ENCODE measurements at places on chromosomes 16 and 17.

- peak; percentile 23 for DNase-seq
Measured at GRCh38 chr17:41583137-41584127, 3.3 kb downstream of the KRT14 start.

GRCh38 chr16:17229131-17229530 is 241.6 kb downstream of the XYLT1 start:
- DNase-seq = no peak

DNA sequence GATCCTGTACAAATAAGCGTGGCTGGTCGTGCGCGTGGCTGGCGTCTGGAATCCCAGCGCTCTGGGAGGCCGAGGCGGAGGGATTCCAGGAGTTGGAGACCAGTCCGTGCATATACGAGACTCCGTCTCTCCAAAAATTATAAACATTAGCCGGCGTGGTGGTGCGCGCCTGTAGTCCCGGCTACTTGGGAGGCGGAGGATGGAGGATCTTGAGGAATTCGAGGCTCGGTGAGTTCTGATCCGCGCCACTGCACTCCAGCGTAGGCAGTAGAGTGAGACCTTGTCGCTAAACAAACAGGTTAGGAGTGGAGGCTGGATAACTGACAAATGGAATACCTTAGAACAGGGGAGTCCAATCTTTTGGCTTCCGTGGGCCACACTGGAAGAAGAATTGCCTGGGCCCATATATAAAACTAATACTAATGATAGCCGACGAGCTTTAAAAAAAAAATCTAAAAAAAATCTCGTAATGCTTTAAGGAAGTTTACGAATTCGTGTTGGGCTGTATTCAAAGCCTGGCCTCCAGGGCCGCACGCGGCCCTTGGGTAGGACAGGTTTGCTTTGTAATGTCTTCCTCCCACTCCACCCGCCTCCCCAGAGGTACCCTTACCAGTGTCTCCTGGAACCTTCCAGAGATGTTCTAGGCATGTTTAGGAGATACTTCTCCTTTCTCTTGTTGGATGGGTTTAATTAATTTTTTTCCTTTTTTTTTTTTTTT is 909 bp upstream of the RSL1D1 start:
- DNase-seq = peak; percentile 36

- no peak for DNase-seq
Measured at GRCh38 chr17:29245401-29245800, 1.3 kb upstream of the CRYBA1 start.

DNA sequence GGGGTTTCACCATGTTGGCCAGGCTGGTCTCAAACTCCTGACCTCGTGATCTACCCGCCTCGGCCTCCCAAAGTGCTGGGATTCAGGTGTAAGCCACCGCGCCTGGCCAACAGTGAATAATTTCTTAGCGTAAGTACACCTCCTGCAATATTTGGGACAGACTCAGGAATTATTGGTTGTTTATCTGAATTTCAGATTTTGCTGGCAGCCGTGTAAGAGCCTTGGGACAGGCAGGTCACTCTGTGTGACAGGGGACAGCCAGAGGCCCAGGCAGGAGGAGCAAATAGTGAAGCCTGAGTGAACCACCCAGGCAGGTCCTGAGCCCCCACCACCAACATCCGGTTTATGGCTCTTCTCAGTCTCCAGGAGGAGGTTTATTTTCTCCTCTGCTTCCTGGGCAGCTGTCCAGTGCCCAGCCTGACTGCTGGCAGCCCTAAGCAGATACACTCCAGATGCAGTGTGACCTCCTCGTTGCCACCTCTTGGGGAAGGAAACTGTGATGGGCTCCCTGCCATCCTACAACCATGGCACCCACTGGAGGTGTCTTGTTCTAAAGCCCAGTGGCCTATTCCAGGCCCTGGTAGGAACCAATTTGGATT is 26.2 kb upstream of the ADORA2B start:
- DNase-seq = no peak

- peak; percentile 60 for DNase-seq
Measured at GRCh38 chr17:57009737-57010445, 32.0 kb downstream of the SCPEP1 start.

GRCh38 chr17:69654981-69655855 is 240.7 kb downstream of the MAP2K6 start:
- no peak for DNase-seq

- no peak for DNase-seq
Measured at GRCh38 chr17:35775039-35775438, 14.4 kb downstream of the C17orf50 start.

- DNase-seq = no peak
Measured at GRCh38 chr17:58005728-58006559, 1.1 kb downstream of the SRSF1 start.

DNA sequence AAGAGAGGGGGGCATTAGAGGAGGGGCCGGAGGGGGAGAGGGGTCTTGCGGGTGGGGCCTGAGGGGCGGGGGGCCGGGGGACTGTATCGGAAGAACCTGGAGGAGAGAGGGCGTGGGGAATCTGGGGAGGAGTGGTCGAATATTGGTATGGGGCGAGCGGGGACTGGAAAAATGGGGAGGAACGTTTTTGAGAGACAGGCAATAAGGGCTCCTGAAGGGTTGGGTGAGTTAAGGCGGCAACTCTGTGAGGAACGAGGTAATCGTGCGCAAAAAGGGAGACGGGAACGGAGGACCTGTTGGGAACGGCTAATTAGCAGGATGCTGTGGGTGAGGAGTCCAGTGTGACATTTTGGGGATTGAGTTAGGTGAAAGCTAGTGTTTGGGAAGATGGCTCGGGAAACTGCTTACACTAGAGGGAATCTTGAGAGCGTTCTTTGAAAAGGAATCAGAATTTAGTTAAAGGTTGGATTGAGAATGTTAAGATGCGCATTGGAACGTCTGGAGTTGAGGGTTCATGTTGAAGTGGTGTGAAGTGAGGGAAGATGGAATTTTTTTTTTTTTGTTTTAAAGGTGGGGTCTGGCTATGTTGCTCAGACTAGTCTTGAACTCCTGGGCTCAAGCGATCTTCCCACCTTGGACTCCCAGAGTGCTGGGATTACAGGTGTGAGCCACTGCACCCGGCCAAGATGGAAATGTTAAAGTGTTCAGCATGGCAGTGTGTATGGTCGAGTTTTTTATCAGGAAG is 662 bp downstream of the WIPF2 start:
- peak; percentile 41 for DNase-seq

DNA sequence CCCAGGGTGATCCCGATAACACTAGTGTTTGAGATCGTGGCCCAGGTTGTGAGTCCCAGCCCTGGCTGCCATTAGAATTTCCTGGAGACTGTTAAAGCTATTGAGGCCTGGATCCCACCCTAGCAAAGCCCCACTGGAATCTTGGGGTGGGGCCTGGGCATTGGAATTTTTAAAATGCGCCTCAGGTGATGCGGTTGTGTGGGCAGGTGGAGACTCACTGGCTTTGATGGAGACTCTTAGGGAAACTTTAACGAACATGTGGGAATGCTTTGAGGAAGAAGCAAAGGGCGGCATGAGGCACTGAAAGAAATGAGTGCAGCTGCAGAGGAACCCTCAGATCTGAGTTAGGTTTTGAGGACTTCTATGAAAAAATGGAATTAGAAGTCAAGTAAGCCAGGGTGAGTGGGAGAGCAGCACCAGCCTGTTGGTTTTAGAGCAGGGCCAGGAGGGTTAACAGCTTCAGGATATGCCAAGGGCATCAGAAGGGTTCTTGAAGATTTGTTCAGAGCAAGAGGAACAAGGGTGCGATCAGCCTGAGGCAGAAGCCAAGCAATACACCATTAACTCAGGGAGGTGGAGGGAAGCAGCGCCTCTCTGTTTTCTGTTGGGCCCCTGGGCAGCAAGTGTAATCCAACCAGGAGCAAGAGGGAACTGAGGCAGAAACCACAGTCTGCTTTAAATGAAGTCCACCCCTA is 42.5 kb downstream of the KSR1 start:
- no peak for DNase-seq

GRCh38 chr16:10579965-10580882 is at the start of gene EMP2:
TSS of gene EMP2 (minus strand) at chr16:10580598. CDS start at chr16:10547617, 32,981 bp downstream.
- peak; percentile 69 for DNase-seq

- no peak for DNase-seq
Measured at GRCh38 chr16:63714876-63715275, 1407.0 kb downstream of the CDH11 start.

DNA sequence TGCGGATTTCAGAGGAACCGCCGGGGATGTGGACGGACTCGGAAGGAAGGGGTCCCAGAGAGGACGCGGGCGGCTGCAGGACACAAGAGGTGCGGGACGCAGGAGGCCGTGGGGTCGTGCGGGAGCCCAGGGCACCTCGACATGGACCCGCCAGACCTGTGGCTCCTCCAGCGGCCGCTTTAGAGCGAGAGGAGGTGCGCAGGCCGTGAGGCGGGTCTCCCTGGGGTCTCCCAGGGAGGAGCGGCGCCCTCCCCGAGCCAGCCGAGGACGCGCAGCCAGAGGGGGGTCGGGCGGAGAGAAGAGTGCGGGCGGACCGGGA is 6.8 kb upstream of the FLYWCH1 start:
- no peak for DNase-seq

DNA sequence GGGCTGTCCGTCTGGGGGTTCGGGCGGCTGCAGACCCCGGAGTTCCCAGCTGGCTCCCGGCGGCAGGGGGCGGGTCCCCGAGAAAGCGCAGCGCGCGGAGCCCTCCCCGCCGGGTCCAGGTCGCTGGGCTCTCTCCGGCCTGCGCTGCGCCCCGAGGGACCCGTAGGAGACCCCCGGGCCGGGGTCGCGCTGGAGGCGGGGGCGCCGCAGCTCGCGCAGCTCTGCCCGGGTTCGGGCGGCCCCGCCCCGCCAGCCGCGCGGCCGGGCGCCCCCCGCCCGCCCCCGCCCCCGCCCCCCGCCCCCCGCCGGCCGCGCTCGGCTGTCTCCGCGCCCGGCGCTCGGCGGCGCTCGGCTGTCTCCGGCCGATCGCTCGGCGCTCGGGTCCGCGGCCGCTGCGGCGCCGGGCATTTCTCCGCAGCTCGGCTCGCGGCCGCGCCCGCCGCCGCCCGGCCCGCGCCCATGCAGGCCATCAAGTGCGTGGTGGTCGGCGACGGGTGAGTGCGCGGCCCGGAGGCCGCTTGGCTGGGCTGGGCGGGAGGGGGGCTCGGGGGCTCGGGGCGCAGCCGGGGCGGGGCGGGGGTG is at the start of gene RAC3:
Gene RAC3 (plus strand): TSS at position 376 of the 582 bp plus-strand sequence. CDS start 84 bp downstream, at position 460.
- no peak for DNase-seq

GRCh38 chr17:63356337-63356757 is 89.8 kb downstream of the CYB561 start:
- DNase-seq = peak; percentile 51

DNA sequence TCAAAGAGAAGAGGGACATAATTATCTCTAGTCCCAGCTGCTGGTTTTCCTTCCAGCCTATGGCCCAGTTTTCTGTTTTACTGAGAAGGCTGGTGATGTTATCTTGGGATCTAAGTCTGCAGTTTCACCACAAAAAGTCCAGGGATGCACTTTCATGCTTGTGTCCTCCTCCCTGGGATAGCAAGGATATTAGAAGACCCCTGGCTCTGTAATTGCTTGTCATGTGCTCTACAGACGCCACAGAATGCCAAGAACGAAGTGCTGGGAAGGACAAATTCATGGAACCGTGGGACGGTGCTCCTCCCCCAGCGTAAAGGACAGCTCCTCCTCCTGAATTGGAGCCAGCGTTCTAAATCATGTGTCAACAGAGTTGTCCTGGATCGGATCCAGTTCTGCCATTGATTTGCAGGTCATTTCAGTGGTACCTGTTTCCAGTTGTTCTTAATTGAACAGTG is 8.6 kb downstream of the MAPT start:
- peak; percentile 6 for DNase-seq

- DNase-seq = no peak
Measured at GRCh38 chr17:70820276-70820675, 650.9 kb downstream of the KCNJ2 start.

- no peak for DNase-seq
Measured at GRCh38 chr17:80414508-80414802, 512 bp upstream of the ENDOV start.

DNA sequence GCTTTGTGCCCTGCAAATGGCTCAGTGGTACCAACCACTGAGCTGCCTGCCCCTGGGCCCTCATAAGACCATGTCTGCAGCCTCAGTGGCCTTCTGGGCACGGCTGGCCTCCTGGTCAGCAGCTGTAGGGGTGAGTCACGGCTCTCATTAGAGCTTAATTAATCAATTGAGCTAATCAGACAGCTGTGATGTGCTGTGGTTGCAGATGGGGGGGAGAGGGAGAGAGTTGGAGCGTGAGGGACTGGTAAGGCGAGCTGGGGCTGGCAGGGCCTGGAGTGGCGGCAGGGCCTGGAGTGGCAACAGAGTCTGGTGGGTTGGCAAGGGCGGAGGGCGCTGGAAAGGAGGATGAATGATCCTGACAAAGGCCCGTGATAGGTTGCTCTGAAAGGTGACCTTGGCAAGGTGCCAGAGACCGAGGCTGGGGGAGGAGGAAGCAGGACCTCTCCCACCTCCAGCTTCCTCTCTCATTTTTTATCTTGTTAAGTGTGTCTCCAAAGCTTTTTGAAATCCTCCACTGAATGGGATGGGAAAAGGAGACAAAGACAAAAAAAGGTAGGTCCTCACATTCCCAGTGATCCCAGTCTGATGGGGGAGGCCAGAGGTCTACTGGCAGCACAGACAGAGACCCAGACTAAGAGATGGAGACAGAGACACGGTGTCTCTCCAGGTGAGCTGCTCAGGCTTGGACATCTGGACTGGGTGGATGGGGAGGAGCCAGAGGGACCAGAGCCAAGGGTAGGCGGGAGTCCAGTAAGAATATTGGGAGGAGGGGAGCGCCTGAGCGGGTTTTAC is 41.6 kb downstream of the DCAKD start:
- DNase-seq = no peak

DNA sequence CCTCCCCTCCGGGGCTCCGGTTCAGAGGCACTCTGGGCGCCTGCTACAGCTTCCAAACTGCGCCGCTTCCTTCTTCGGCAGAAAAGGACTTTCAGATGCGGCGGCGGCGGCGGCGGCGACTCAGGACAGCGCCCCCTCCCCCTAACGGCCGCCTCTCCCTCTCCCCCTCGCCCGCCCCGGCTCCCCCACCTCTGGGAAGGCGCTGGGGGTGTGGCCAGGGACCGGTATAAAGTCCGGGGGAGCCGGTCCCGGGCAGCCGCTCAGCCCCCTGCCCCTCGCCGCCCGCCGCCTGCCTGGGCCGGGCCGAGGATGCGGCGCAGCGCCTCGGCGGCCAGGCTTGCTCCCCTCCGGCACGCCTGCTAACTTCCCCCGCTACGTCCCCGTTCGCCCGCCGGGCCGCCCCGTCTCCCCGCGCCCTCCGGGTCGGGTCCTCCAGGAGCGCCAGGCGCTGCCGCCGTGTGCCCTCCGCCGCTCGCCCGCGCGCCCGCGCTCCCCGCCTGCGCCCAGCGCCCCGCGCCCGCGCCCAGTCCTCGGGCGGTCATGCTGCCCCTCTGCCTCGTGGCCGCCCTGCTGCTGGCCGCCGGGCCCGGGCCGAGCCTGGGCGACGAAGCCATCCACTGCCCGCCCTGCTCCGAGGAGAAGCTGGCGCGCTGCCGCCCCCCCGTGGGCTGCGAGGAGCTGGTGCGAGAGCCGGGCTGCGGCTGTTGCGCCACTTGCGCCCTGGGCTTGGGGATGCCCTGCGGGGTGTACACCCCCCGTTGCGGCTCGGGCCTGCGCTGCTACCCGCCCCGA is at the start of gene IGFBP4:
Gene IGFBP4 (plus strand): TSS at position 255 of the 792 bp plus-strand sequence. CDS start 286 bp downstream, at position 541.
- peak; percentile 76 for DNase-seq

DNA sequence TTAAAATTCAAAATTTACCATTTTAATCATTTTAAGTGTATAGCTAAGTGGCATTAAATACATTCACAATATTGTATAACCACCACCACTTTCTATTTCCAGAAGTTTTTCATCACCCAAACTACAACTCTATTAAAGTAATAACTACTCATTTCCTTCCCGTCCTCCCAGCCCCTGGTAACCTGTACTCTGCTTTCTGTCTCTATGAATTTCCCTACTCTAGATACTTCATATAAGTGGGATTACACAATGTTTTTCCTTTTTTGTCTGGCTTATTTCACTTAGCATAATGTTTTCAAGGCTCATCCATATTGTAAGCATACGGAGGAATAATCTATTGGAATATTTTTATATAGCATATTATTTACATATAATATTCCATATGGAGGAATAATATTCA is 29.7 kb downstream of the ESRP2 start:
- DNase-seq = no peak
